ENCODE measurements at places on chromosomes 2 and 18.

DNA sequence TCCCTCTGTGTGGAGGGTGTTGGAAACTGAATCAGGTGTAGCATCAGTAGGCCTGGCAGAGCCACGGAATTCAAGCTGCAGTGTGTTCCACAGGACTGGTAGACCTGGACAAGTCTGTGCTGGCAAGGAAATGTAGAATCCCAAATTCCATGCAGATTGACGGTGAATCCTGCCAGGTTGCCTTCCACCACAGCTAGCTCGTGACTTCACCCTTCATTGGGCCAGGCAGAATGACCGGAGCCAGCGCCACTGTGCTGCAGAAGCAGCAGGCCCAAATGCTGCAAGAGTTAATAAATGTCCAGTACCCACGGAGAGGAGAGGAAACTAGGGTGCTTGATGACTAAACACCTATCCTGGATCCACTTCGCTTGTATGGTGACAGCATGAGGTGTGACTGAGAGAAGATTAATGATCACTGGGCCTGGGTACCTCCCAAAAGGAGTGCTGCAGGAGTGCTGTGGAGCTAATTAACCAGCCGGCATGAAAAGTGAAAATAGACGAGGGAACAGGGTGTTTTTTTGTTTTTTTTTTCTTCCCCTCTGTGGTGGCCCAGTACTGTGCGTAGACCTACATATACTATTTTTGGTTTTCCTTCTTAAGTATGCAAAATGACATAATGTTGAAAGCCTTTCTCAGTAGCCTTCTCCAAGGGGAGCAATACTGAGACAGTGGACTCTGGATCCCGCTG, 122.2 kb downstream of the TANC1 start:
- DNase-seq: no peak

DNA sequence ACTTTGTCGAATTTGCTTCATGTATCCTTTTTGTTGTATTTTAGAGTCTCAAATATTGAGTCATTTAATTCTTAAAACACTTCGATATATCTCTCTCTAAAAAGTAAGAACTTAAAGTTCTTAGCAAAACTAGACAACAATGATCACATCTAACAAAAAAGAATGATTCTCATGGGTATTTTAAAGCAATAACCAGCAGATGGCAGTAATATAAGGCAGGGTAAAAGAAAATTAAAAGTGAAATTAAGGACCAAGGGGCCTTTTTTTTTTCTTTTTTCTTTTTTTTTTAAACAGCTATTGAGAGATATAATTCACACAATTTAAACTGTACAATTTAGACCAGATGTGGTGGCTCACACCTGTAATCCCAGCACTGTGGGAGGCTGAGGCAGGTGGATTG, 9.9 kb upstream of the AOX1 start:
- peak; percentile 8 for DNase-seq

- no peak for DNase-seq
Measured at GRCh38 chr18:60508108-60508507, 135.5 kb upstream of the MC4R start.

GRCh38 chr2:144194326-144195071, 325.4 kb downstream of the ZEB2 start:
- no peak for DNase-seq

- no peak for DNase-seq
Measured at GRCh38 chr18:31657823-31658669, 26.3 kb downstream of the B4GALT6 start.

- DNase-seq: no peak
Measured at GRCh38 chr18:72674710-72675109, 130.6 kb upstream of the CBLN2 start.

DNA sequence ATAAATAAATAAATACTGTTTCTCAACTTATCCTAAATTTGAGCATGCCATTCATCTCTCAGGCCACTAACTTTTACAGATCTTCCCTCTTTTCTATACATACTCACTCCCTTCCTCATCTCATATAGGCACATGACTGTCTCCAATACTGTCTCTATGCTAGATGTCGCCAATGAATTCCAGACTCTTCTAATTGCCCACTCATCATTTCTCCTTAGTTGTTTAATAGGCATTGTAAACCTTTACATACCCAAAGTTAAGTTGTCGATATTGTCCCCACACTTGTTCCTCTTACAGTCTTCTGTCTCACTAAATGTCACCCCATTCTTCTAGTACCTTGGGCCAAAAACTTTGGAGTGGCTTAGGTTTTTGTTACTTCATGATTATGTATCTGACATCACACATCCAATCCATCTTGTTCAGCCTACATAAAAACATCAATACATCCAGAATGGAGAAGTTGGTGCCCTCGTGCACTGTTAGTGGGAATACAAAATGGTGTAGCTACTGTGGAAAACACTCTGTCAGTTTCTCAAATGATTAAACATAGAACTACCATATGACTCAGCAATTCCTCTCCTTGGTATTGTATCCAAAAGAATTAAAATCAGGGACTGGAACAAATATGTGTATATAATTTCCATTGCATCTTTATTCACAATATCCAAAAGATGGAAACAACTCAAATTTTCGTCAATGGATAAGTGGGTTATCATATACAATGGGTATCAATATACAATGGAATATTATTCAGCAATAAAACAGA, 935.1 kb downstream of the SLC4A3 start:
- no peak for DNase-seq

GRCh38 chr2:175631245-175631623, 370.8 kb downstream of the LNPK start:
- DNase-seq: peak; percentile 61

- DNase-seq: no peak
Measured at GRCh38 chr18:21678859-21679258, 25.7 kb downstream of the ABHD3 start.

DNA sequence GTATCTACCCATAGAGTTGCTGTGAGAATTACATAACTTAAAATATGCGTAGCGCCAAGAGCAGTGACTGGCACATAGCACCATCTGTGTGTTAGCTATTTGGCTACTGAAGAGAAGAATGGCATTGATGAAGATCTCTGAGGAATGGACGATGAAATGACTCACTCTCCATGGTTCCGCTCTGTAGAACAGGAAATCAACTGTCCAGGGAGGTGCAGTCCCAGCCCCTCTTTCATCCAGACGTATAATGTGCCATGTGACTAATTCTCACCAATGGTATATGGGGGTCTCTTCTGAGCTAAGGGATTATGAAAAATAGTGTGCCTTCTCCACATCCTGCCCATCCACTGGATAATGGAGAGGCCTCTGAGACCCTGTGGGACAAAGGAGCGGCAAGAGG, 254.8 kb downstream of the CYP26B1 start:
- no peak for DNase-seq

DNA sequence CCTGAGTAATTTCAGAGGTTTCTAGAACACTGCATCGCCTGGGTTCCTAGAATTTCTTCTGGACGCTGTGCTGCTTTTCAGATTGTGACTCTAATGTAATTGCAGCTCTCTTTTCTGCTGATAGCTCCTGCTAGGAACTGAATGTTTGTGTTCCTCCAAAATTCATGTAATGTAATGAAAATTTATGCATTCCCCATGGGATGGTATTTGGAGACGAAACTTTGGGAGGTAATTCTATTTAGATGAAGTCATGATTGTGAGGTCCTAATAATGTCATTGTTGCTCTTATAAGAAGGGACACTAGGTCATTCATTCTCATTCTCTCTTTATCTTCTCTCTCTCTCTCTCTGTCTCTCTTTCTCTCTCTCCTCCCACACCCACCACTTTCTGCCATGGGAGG, 223.9 kb upstream of the DOK6 start:
- no peak for DNase-seq

- no peak for DNase-seq
Measured at GRCh38 chr2:128370468-128371247, 52.0 kb upstream of the HS6ST1 start.

GRCh38 chr2:14602309-14602708, 30.2 kb upstream of the LRATD1 start:
- DNase-seq: no peak

- DNase-seq: no peak
Measured at GRCh38 chr2:102342888-102343287, 12.7 kb upstream of the IL18R1 start.

GRCh38 chr2:82317012-82317411, 2012.5 kb upstream of the LRRTM1 start:
- no peak for DNase-seq

- no peak for DNase-seq
Measured at GRCh38 chr2:38149531-38149930, 73.6 kb upstream of the CYP1B1 start.

DNA sequence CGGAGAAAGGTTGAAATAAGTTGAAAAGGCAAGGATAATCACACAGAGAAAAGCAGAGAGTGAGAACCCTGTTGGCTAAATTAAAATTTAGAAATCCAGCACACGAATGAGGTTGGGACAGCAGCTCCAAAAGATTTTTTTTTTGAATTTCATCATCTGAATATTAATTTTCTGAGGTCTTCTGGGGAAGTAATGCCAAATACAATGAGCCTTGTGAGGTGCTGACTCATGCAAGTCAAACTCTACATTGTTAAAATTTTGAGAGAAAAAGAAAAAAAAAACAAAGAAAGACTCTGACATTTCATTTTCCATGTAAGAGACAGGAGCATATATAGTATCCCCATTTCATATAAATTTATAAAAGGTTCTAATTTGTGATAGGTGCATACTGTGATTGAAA, 614.2 kb upstream of the CDH2 start:
- no peak for DNase-seq

DNA sequence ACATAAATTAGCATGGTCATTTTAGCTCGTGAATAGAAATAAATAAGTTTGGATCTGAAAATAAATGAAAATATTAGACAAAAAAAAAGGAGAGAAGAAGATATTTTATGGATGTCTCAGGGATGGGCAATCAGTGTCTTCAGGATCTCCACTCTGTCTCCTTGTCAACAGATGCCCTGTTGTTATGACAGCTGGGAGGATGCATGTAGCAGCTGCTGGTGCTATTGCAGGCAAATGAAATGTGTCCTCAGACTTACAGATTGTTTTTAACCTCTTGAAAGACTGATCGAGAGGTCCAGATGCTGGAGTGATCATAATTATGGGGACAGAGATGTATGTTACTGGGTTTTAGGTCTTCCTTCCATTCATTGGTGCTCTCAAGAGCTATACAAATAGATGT, 24.7 kb upstream of the ARL4C start:
- no peak for DNase-seq

GRCh38 chr2:134351899-134352298, 98.0 kb downstream of the MGAT5 start:
- DNase-seq: no peak

DNA sequence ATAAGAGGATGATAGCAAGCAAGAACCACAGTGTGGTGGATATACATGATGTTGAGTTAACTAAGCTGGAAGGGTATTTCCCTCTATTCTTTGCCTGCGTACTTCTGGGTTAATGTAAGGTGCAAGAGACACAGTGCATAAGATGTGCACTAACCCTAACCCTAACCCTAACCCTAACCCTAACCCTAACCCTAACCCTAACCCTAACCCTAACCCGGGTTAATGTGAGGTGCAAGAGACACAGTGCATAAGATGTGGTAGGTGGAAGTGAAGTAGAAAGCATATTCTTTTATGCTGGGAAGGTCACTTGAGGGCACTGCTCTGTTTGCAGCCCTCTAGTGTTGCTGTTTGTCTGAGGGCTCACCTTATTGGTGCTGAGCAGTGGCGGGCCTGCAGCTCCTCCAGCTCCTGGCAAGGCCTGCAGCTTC, 181.5 kb upstream of the ITGA4 start:
- DNase-seq: no peak

- DNase-seq: no peak
Measured at GRCh38 chr2:10779776-10780490, 32.7 kb downstream of the PDIA6 start.

DNA sequence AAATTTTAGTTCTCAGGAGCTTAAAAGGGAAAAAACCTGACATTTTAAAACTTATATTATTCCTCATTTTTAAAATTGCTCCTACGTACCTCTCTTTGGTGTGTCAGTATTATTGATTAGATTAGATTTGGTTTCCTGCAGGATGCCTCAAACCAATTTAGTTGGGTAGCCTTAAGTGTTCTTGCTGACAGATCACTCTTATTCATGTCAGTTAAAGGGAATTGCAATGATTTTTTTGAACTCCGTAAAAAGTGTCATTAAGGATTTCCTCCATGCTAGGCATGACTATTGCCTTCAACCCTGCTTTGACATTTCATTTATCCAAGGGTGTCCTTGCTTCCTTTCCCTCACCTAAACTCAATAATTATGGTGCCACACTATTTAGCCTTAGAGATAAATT, 149.0 kb upstream of the CDH7 start:
- DNase-seq: no peak

GRCh38 chr2:146994246-146994645, 850.6 kb upstream of the ACVR2A start:
- no peak for DNase-seq

DNA sequence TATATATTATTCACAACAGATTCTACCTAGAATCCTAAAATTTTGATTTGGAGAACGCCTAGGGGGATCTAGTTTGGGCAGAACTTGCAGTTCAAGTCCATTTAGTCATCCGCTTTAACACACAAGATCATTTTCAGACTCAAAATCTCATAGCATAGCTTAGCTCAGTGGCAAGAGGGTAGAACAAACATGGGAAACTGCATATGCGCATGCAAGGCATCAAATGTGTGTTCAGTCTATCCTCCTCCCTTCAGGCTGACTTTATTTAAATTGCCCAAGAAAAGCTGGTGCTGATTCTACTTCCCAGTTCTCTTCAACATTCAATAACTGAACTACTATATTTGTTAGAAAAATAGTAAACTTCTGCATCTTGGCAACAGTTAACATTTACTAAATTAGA, 79.6 kb upstream of the NRXN1 start:
- DNase-seq: no peak

DNA sequence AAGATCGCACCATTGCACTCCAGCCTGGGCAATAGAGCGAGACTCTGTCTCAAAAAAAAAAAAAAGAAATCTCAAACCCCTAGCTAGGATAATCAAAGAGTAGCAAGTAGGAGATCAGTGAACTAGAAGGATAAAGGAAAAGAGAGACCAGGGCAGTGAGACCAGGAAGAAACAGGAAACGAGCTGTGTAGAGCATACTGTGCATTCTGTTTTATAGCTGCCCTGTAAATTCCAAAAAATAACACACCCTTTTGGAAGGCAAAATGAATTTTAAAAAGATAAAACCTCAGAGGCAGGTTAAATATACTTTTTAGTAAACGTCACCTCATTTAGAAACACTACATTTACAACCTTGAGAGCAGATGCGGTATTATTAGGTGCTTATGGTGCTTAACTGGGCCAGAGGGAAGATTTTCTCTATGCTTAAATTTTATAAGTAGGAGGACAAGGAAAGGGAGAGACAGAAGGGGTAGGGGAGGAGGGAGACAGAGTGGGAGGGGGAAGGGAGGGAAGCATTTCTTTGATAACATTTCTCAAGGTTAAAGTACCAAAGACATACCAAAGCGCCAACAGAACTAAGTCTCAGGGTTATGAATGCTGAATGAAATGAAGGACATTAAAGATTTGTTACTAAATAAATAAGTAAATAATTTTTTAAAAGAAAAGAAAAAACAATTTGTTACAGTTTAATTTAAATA, 30.1 kb downstream of the FEZ2 start:
- DNase-seq: peak; percentile 56

Data from LoVo (cell line).